ENCODE measurements at places on chromosomes 7 and 10.
A peak's percentile ranks its signal among the peaks of the same experiment; 100 is the strongest.

DNA sequence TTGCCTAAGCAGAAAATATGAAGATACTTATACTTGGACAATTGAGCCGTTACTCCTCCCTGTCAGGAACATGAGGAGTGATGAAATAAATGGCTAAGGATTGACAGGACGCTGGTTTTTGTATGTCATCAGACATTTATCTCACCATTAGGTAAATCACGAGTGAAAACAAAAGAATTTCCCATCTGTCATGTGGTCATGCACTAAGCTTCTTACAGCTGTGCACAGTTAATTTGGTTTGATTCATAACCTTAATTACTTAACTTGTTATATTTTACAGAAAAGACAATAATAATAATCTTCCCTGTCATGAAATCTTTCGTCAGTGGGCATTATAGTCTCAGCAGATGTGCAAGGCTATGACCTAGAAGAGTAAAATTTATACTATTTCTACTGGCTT is 266.5 kb downstream of the HGF start:
- no peak for DNase-seq

GRCh38 chr10:71216363-71216695 is 4.0 kb downstream of the UNC5B start:
- DNase-seq: no peak

DNA sequence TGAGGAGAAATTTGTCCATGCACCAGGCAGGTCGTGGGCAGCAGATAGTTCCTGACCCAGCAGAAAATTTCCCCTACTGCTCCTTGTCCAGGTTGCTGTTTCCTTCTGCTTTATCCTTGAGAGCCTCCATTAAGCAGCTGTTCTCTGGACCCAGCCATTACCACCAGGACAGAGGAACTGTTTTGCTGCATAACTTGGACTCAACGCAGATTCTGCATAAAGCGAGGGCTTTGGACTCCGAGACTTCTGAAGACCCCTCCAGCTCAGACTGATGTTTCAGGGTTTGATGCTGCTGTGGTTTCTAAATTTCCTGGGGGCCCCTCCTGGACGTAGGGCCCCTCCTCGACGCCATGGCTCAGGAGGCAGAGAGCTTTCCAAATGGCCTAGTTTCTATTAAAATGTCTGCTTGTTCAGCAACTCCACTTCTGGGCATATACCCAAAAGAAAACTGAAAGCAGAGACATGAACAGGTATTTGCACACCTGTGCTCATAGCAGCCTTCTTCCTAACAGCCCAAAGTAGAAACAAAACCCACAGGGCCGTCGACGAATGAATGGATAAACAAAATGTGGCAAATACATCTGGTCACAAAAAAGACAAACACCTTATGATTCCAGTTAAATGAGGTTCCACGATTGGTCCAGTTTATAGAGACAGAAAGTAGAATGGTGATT is 28.3 kb upstream of the LMTK2 start:
- DNase-seq: peak; percentile 8

DNA sequence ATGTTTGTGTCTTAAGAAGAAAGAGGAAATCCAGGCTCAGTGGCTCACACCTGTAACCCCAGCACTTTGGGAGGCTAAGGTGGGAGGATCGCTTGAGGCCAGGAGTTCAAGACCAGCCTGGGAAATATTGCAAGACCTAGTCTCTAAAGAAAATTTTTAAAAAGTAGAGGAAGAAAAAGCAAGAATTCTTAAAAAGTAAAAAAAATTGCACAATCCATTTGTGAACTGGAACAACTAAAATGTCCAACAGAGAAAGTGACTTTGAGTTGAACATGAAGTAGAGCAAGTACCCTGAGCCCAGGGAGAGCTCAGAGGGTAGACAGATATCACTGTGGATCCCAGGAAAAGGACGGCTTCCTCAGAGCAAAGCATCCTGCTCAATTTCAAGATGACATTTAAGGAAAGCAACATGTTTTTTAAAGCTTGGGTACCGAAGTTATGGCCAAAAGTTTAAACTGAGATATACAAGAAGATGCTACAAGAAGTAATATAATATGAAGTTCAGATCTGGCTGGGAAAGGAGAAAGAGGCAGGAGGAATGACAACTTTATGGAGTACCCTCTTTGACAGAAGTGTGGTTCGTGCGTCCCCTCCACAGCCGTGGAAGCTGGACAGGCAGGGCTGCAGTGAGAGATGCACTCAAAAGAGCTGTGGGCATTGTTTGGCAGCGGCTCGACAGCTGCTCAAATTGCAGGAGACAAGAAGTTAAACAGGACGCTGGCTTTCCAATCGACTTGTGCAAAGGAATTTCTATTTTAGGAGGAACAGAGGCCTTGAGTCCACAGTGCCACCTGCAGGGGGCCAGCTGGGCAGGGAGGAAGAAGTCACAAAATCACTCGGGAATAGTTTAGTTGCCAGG is 201.3 kb downstream of the JCAD start:
- peak; percentile 52 for DNase-seq

GRCh38 chr10:78919181-78919966 is 149.4 kb upstream of the ZMIZ1 start:
- DNase-seq: no peak

GRCh38 chr7:121953601-121954000 is 80.6 kb downstream of the PTPRZ1 start:
- DNase-seq: no peak

DNA sequence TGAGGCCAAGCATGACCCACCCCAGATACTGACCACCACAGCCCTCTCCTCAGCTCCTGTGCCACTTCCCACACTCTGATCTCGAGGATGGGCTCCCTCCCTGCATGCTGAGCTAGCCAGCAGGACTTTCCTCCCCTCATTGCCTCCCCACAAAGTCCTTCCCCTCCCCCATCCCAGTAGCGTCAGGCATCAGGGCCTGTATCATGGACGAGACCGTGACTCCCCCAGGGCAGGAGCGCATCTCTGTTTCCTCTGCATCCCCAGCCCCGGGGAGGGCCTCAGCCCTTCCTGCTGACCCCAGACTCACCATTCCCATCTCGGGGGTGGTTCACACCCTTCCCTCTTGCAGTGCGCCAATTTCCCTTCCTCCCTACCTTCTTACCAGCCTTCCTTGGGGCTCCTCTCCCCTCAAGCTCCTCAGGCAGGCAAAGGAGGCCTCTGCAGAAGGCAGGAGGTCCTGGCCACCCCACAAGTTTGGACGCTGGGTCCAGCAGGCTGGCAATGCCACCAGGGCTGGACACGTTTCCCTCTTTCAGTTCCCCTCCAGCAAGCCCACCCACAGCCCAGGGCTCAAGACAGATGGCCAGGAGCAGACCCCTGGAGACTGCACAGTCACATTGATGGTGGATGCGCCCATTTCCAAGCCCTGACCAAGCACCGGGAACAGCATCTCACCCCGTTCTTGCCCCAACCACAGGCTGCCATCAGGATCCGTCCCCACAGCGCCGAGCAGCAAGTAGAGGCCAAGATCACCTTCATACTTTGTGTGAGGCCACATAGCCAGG is 36.5 kb downstream of the GRID1 start:
- no peak for DNase-seq

DNA sequence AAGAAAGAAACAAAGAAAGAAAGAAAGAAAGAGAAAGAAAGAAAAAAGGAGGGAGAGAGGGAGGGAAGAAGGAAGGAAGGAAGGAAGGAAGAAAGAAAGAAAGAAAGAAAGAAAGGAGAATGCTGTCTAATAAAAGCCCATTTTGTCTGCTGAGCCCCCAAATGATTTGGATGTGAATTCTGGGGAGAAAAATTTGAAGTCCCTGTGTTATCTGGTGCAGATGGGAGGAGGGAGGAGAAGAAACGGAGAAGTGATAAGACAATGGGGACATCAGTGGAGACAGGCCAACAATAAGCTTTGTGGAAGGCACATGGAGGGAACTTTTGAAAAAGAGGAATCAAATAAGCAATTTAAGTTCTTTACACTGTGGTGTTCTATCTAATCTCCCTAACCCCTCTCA is 24.6 kb upstream of the TMEM273 start:
- no peak for DNase-seq

- no peak for DNase-seq
These were observed 169.0 kb upstream of the PHYHIPL start for GRCh38 chr10:59007307-59008025.

GRCh38 chr7:38215735-38216670 is 38.0 kb downstream of the STARD3NL start:
- DNase-seq: peak; percentile 34

GRCh38 chr7:92838934-92839333 is 2.6 kb upstream of the CDK6 start:
- no peak for DNase-seq

- DNase-seq: no peak
These were observed 44.0 kb downstream of the GSDME start for GRCh38 chr7:24713039-24713793.

DNA sequence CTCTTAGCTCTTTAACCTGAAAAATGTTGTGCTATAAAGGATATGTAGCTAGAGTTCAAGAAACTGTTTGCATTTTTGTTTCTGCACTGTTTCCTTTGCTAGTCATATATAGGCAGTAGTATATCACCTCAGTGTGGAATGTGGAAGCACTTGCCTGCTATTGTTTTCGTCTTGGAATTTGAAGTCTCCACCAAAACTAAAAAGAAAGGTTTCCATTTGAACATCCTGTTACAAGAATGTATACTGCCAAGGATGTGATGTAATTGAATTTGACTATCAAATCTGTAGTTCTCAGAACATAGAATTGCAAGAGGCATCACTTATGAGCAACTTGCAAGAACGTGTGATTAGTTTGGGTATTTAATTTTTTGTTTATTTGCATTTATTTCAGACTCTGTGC is 51.1 kb upstream of the MEOX2 start:
- no peak for DNase-seq

DNA sequence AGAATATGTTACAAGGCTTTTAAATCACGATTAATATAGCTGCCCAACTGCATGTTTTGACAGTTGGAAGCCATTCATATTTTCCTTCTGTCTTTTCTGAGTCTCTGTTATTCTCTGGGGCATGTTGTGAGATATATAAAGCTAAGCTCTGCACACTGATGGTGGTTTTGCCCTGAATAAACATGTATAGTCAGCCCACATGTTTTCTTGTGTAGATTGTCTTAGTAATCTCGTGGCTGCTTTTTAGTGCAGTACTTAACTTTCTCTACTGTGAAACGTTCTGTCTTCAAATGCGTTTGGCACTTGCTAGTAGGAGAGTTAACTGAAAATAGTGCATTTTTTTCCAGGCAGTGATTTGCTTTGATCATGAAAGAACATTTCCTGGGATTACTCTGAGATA is 268.5 kb downstream of the DNAJB9 start:
- no peak for DNase-seq

- no peak for DNase-seq
These were observed 10.5 kb upstream of the TTYH3 start for GRCh38 chr7:2621061-2621828.

GRCh38 chr7:99551334-99551733 is 580 bp downstream of the FAM200A start:
- no peak for DNase-seq

DNA sequence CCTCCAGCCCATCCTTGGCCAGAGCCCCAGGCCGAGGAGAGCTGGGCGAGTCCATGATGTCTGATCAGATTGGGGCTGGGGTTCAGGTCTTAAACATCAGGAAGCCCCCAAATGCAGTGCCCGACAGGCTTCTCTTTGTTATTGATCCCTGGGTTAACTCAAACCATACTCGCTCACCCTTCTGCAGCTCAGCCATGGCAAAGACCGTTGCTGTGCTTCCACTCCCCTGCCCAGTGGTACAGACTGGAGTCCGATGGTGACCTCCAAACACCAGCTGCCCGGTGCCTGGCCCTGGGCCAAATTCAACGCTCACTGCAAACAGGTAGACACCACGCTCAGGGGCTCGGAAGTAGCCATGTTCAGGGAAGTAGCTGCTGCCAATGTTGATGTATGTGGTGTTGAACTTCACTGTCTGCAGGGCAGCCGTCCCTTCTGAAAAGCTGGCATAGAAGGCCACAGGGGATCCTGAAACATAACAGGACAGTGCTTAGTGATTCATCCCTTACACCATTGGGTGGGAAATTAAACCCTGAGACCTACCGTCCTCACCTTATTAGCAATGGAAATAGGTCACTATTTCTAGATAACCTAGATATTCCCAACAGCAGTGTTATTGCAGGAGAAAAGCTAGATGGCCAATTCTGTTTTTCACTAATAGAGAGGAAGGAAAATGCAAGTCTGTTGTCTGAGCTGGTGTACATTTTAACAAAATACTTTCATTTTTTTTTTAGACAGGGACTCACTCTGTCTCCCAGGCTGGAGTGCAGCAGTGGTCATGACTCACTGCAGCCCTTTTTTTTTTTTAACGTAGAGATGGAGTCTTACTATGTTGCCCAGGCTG is 20.5 kb downstream of the MMRN2 start:
- peak; percentile 62 for DNase-seq

DNA sequence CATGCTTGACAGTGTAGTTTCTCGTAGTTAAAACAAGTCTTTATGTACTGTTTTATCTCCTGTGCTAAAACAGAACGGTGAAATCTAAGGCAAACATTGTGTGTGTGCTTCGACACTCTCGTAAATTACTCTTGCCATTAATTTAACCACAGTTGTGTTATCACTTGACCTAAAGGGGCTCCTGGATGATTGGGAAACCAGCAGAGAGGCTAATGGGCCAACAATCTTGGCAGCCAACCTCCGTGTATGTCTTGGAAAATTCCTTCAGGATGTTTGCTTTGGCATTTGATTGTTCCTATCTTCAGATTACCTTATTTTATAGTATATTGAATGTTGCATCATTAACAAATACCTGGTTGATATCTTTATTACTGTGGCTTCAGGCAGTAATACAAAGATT is 409.5 kb downstream of the SDK1 start:
- DNase-seq: peak; percentile 47

- peak; percentile 62 for DNase-seq
These were observed 60.8 kb downstream of the MDH2 start for GRCh38 chr7:76108540-76109233.

DNA sequence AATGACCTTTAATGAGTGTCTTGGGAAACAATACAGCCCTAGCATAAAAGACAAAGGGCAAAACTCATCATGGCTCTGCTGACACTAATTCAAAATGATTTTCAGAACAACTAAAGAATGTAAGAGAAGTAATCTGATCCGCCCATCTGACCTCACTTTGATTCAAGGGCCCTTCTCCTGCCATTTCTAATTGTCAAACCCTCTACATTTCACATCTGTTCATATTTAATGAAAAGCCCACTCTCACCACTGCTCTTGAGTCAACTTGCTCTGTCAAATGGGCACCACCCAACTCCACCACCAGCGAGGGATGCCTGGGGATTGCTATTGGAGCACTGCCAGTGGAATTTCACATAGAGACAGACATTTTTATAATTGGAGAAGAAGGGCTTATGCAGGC is 639.2 kb downstream of the KCNMA1 start:
- peak; percentile 76 for DNase-seq

GRCh38 chr7:155922067-155922816 is 110.0 kb upstream of the SHH start:
- DNase-seq: no peak

- peak; percentile 18 for DNase-seq
These were observed at the start of gene MOGAT3 for GRCh38 chr7:101200862-101201599. Gene MOGAT3 (minus strand): TSS chr7:101201036. CDS start chr7:101200854, 182 bp downstream.

DNA sequence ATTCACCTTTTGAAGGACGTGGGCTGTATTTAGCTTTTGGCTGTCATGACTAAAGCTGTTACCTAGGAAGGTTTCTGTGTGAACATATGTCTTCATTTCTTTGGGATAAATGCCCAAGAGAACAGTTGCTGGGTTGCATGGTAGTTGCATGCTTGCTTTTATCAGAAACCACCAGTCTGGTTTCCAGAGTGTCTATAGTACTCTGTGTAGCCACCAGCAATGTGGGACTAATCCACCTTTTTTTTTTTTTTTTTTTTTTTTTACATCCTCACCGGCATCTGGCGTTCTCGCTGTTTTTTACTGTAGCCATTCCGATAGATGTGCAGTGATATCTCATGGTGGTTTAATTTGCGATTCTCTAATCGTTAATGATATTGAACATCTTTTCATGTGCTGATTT is 297.8 kb downstream of the SDK1 start:
- no peak for DNase-seq

Data from NCI-H146 (cell line).